ENCODE measurements at places on chromosomes 7 and 10. TPM values are rescaled to one million over a fixed set of nuclear protein-coding genes. Genes with fewer than 3 reads are reported as not detected.

DNA sequence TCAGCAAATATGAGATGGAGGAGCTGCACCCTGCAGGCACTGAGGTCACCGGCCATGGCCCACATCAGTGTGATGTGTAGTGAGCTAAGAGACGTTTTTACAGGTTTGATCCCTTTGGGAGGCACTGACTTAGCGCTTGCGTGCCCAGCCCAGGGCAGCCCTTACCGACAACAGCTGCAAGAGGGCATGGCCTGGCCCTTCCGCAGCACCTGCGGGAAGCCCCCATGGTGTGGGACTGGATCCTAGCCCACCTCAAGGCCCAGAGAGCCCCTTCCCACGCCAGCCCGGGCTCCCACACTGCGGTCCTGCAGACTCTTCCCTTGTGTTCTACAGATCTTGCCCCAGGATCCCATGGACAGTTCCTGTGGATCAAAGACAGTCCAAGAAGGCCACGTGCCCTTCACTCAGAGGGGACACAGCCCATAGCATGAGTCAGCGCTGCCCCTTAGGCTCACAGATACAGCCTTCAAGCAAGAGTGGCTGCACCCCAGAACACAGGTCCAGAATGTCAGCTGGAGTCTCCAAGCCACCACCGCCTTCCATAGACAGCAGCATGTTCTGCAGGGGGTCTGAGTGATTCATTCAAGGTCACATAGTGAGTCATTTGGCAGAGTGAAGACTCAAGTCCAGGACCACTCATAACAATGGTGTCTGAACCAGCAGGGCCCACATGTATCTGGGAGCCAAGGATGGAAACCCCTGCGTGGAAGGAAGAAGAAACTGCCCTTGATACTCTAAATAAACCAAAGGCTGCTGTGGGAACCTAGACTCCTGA, 25.4 kb downstream of the TLL2 start:
- DNase-seq, result no peak

DNA sequence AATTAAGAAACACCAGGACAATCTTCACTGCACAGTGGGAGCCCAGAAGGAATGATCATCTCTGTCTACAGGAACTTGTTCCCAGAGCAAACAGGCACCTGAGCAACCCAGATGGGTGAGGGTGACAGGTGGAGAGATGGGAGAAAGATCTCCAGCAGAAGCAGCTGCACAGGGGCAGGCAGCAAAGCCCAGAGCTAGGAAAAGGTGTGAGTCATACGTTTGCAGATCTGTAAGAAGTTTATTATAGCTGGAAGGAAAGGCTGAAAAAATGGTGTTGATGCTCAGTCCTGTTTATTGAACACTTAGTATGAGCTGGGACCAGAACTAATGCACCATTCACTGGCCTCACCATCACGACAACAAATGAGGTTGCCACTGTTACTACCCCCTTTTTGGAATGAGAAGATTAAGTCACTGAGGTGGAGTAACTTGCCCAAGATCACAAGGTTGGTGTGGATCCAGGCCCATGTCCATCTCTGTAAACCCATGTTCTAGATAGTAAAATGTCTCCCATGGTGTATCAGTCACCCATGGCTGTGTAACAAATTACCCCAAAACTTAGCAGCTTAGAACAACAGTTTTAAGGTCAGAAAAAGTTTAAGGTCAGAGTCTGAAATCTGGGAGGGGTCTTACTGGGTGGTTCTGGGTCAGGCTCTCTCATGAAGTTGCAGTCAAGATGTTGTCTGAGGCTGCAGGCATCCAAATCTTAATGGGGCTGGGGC, 506.9 kb downstream of the RPS24 start:
- no peak for DNase-seq

Gene C10orf67
- polyA plus RNA-seq, result 0.06 TPM

DNA sequence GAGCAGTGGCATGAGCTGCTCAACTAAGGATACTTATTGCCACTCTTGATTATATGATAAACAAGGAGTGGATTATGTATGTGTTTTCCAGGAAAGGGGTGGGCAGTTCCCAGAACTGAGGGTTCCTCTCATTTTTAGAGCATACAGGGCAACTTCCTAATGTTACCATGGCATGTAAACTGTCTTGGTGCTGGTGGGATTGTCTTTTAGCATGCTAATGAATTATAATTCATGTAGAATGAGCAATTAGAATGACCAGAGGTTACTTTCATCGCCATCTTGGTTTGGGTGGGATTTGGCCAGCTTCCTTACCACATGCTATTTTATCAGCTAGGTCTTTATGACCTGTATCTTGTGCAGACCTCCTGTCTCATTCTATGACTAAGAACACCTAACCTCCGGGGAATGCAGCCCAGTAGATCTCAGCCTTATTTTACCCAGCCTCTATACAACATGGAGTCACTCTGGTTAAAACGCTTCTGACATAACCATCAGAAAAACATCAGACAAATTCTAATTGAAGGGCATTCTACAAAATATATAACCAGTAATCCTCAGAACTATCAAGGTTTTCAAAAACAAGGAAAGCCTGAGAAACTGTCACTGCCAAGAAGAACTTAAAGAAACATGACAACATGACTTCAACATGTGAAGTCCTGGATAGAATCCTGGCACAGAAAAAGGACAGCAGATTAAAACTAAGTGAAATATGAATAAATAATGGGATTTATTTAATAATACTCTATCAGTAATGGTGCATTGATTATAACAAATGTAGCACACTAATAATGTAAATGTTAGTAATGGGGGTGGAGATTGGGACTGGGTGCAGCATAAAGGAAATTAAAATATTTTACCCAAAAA, 365.0 kb downstream of the SEMA3D start:
- no peak for DNase-seq

DNA sequence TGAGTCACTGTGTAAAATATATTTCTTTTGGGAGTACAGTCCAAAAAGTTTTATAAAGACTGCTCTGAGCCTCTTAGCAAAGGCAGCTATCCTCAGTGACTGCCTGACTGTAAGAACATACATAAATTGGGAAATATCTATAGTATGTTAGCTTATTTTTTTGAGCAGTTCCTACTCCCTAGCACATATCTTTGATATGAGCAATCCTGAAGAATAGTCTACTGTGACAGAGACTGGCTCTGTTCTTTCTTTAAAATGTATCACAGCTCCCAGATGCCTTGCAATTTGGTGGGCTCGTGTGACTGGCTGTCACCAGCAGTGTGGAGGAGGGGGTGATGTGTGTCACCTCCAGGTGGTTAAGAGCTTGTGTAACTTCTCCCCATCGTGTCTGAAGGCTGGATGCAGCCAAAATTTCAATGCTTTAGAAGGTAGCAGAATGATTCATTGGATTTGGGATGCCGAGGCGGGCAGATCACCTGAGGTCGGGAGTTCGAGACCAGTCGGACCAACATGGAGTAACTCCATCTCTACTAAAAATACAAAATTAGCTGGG, 47.9 kb downstream of the MTERF1 start:
- DNase-seq, result no peak

Gene PRKCQ
- polyA plus RNA-seq, result 3.6 TPM

Gene STAG3
- 0.66 TPM for polyA plus RNA-seq

DNA sequence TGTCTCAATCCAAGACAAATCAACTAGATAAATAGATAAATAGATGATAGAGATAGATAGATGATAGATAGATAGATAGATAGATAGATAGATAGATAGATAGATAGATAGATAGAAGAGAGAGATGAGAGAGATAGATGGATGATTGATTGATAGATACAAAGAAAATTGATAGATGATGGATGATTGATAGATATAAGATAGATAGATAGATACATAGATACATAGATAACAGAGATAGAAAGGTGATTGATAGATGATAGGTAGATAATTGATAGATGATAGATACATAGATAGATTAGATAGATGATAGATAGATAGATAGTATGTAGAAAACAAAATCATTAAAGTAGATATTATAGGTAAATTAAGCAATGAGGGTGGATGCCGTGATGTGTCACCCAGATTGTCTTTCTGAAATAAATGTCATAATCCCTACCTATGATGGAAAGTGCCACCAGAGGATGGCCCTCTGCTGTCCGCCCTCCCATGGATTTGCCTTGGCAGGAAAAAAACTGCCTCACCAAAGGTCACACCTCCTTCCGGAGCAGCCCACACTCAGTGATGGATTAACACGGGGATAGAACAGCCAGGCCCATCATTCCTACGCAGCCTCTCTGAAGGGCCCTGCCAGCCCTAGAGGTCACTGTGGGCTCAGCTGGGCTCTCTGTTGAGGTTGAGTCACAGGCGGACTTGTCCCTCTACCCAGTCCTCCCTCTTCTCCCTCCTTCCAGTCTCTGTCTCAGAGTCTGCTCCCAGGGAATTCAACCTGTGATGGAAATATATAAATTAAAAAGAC, 50.8 kb downstream of the KCNH2 start:
- DNase-seq, result no peak

DNA sequence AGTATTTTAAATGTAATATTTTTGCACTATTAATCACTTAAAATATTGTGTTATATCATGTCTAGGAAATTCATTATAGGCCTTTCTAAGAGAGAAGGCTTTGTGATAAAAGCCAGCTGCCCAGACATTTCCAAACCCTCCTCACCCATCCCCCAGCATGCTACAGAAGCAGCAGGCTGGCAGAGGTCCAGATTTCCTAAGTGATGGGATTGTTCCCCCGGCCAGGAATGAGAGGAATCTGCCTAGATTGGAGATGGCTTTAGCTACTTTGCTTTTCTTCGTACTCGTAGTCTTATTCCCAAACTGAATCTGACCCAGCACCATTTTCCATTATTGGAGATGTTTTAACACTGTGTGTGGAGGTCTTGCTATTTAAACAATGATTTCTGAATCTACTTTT, 29.4 kb downstream of the CDK14 start:
- DNase-seq, result no peak

Gene HECTD2
- 3.8 TPM for polyA plus RNA-seq

DNA sequence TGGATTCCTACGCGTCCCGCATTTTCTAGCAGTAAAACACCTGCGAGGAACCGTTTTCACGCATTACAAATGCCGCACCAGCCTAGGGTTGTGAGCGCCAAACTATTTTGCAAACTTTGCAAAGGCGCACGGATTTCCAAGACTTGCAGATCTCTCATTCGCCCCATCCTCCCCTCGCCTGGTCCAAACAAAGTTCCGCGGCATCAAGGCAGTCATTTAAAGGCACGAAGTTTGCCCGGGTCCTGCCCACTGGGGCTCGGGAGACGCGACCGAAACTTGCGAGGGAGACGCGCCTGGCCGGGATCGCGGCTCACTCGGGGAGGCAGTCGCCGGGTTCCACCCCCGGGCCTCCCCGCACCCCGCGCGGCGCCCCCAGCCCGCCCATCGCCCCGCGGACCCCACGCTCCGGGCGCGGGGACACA, 613 bp downstream of the USP6NL start:
- peak; percentile 25 for DNase-seq
